ENCODE measurements at places on chromosomes 5 and 9.
A peak's percentile ranks its signal among the peaks of the same experiment; 100 is the strongest.

GRCh38 chr5:149907828-149908227 lies 36.8 kb downstream of the PDE6A start:
- no peak for DNase-seq

DNA sequence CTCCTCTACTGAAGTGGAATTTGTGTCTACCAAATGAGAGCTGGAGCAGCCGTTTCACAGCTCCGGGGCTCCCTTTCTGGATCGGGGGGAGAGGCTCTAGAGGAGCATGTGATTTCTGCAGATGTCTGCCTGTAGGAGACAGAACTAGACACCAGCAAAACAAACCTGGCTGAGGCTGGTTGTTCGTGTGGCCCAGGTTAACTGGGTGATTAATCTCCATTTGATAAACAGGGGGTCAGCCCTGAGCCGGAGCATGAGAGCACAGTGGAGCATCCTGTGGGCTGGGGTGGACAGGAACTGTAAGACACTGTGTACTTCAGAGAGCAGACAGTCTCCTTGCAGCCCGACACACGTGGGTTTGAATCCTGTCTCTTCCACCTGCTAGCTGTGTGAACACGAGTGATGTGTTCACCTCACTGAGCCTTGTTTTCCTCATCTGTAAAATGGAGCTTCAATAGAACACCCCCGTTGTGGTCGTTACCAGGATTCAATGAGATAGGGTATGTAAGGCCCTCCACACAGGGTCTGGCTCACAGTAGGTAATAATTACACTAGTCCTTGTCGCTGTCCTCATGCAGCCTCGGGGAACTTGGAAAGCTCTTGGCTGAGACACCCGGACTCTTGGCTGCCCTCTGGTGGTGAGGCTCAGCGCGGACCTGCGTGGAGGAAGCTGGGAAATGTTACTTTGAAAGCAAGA lies 12.9 kb downstream of the CXCL14 start:
- peak; percentile 10 for DNase-seq

GRCh38 chr5:75156585-75156984 lies 80.1 kb downstream of the ANKRD31 start:
- DNase-seq: no peak

DNA sequence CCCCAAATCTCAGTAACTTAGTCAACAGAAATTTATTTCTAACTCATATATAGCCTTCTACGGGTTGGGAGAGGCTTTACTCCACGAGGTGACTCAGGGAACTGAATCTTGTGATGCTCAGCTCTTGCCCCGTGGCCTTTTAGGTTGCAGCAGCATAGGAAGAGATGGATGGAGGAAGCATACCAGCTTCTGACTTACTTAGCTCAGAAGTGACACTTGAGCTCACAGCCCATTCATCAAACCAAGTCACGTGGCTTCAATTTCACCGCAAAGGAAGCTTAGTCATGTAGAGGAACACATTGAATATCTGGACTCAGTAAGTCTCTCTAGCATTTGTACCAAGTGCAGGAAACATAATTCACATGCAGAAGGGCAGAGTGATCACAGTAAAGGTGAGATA lies 124.1 kb upstream of the KCNN2 start:
- no peak for DNase-seq

GRCh38 chr5:68137511-68138140 lies 77.9 kb upstream of the PIK3R1 start:
- no peak for DNase-seq

GRCh38 chr5:41510176-41510831 lies at the start of gene PLCXD3:
Gene PLCXD3, minus strand, starts transcription at chr5:41510601. Its CDS starts 75 bp downstream, at chr5:41510526.
- DNase-seq: no peak

DNA sequence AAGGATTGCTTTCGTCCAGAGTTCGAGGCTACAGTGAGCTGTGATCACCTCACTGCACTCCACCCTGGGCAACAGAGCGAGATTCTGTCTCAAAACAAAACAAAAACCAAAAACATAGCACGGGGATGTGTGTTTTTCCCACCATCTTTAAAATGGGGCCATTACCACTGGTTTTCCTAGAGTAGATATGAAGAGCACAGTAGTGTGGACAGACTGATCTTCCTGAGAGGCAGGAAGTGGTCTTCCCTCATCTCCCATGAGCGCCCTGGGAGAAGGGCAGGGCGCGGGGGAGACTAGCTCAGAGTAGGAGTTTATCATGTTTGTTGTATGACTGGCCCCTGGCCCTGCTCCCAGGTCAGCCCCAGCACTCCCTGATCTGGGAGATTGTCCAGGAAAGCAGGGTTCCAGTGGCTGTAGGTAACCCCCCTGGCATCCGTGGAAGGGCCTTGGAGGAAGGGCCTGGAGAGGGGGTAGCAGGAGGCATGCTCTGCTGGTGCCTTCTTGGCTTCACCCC lies 2.3 kb downstream of the SUSD3 start:
- no peak for DNase-seq

DNA sequence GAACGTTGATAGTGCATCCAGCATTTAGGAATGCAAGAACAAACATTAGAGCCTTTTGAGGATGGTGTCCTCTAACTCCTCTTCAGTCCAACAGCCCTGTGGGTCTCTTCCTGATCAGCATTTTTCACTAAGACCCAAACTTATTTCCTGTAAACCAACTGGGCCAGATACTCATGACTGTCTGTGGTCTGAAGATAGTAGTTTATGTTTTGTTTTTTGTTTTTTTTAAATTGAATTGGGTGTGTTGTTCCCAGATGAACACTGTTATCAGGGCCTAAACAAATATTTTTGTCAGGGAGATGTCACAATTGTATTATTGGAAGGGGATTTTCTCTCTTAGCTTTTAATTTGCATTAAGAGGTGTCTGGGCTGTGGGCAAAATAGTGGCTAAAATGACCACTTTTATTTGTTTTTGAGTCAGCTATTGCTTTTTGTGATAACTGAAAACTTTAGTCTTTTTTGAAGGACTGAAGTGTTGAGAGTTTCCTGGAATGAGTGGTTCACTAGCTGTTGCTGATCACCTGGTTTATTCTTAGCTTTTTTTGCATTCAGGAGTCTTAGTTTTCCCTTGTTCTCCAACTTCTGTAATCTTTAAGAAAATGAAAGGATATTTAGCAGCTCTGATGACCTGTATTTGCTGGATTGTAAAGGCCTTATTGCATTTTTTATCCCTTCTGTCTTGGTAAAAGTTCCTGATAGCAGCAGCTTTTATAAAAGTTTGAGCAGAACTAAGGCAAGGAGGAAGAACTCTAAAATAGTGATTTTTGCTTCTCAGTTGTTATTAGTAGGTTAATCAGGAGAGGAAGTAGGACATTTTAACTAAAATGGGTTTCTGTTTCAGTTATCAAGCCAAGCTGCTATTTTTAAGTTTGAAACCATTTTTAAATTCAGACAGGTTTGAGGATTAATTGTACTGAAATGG lies 5.5 kb downstream of the MAN2A1 start:
- DNase-seq: no peak

GRCh38 chr5:7842531-7842930 lies 8.4 kb downstream of the CFAP90 start:
- DNase-seq: no peak

GRCh38 chr5:133945568-133945967 lies 22.9 kb downstream of the C5orf15 start:
- DNase-seq: no peak

GRCh38 chr9:84054341-84055010 lies 73.9 kb downstream of the RMI1 start:
- DNase-seq: no peak

GRCh38 chr9:69213647-69214046 lies 39.6 kb downstream of the TJP2 start:
- DNase-seq: no peak

DNA sequence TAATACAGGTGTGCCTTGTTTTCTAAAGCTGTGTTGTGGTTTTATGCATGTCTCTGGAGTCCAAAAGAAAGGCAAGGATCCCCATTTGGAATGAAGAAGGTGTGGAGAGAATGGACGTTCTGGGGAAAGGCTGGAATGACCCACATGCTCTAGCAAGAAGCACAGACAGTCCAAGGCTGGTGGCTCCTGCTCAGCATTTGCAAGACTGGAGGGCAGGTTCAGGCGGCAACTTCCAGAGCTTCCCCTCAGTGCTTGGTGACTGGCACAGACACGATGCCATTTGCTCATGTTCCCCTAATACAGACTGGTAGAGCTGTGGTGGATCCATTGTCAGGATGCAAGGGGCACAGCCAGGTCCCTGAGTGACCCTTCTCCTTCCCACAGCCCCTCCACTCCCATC lies 8.2 kb downstream of the SLC22A4 start:
- no peak for DNase-seq

GRCh38 chr9:93955111-93955980 lies at the start of gene BARX1:
Gene BARX1, minus strand, starts transcription at chr9:93955355. Its CDS starts 209 bp downstream, at chr9:93955146.
- no peak for DNase-seq

DNA sequence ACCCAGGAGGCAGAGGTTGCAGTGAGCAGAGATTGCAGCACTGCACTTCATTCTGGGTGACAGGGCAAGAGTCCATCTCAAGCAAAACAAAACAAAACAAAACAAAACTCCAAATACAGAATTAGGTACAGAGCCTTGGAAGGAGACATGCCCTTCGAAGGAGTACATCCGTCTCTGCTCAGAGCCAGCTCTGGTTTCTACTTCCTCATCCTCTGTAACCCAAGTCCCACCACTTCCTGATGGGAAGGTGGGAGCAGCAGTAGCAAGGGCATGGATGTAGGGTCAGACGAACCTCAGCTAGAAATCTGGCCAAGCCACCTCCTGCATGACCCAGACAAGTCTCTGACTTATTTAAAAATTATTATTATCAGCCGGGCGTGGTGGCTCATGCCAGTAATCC lies 16.5 kb upstream of the STXBP1 start:
- DNase-seq: no peak

DNA sequence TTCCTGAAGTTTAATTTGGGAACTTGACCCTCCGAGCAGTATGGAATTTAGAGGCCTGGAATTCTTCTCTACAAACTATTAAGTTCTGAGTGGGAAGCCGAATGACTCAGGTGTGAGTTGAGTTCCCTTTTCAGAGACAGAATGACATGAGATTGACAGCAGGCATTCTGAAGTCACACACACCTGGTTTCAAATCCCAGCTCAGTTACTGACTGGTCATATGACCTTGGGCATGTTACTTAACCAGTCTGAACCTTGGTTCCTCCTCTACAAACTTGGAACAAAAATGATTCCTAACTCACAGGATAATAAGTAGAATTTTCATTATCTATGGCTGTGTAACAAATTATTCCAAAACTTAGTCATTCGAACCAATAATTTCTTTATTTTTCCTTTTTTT lies 45.5 kb upstream of the GPBP1 start:
- no peak for DNase-seq

- no peak for DNase-seq
Measured at GRCh38 chr5:173772384-173773059, 115.6 kb upstream of the CPEB4 start.

DNA sequence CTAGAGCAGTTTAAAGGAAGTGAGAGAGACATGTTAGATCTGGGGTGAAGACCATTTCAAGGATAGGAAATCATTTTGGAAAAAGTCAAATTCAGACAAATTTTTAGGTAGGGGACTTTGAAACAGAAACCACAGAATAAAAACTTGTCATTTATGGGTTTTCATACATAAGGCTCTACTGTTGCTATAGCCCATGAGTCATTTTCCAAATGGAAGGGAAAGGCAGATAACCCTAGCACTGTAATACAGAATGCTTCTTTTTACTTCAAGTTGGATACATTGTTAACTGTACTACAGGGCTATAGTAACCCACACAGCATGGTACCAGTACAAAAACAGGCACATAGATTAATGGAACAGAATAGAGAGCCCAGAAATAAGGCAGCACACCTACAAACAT lies 455.4 kb downstream of the EBF1 start:
- no peak for DNase-seq

DNA sequence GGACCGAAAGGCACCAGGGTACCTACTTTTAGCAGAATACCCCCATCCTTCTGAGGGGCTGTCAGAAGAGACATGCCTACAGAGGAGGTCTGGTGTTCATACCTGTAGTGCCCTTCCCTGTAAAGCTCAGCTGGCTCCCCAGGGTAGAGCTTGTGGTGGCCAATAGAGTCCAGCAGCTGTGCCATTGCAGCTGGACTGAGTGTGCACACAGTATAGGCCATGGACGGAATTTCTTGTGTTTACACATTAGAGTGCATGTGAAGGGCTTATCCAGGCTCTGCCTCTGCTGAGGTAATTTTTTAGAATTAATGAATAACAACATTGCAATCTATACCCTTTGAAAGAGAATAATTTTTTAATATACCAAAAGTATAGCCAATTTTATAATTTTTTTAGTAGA lies 191.0 kb downstream of the ZSWIM6 start:
- no peak for DNase-seq

GRCh38 chr9:137740312-137740711 lies 121.5 kb downstream of the EHMT1 start:
- DNase-seq: no peak

- no peak for DNase-seq
Measured at GRCh38 chr5:139438707-139439012, 665 bp downstream of the DNAJC18 start.

GRCh38 chr9:36118201-36118600 lies 18.3 kb upstream of the GLIPR2 start:
- DNase-seq: no peak

DNA sequence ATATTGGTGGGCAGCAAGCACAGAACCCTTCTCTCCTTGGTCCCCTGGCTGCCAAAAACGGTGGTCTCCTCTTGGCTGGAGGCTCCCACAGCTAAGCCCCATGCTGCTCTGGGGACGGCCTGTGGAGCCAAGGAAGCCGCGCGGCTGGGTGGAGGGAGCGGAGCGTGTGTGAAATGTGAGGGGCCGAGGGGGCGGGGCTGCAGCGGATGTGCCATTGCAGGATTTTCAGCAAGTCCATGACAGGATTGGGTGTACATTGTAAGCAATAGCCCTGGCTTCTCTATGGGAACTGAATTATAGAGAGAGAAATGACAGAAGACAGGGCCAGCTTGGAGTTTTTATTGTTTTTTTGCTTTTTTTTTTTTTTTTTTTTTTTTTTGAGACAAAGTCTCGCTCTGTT lies 336.5 kb downstream of the DIRAS2 start:
- DNase-seq: no peak

DNA sequence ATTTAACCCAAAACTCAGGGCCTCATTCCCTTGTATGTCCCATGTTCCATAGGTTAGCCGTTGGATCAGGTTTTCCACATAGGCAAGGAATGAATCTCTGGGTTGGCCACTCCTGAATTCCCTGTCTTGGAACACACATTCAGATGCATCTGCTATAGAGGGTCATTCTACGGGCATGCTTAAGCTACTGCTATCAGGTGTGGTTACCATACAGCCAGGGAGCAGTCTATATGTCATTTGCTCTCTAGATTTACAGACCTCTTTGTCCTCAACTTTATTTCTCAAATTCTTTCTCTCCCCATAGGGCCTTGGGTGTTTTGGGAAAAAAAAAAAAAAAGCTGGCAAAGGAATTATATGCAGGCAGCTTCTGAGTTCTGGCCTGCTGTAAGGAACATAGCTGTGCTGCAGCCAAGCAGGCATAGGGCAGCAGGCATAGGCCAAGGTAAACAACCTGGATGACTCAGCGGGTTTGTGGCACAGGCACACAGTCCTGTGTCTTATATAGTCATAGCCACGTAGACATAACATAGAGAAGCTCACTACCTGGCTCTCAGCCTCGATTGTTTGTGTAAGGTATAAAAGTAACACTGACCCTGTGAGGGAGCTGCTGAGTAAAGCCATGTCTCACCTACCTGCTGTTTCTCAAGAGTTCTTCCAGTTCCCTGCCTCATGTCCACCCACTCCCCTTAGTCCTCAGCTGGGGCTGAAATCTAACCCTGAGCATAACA lies 141.5 kb downstream of the OSTF1 start:
- DNase-seq: no peak

GRCh38 chr9:95055851-95056551 lies 261.5 kb downstream of the FANCC start:
- no peak for DNase-seq
